ENCODE measurements at places on chromosomes 1 and 21.

- DNase-seq, result no peak
Observed at GRCh38 chr21:45971616-45972352, 9.8 kb upstream of the COL6A1 start.

DNA sequence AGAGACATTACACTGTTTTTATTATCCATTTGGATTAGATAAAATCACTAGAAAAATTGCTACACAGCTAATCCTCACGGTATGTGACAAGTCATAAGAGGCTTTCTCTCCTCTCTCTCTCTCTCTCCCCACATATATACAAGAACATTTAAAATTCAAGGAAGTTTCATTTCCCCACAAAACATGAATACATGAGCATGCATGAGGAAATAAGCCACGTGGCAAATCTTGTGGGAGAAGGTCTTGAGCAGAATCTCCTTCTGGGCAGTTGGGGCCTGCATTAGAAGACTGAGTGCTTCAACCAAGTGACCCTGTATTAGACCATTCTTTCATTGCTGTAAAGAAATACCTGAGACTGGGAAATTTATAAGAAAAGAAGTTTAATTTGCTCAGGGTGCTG, 1313.1 kb downstream of the MRPL39 start:
- DNase-seq, result no peak

- DNase-seq, result no peak
Observed at GRCh38 chr1:84847253-84848250, 45.5 kb downstream of the LPAR3 start.

- DNase-seq, result no peak
Observed at GRCh38 chr1:214326406-214326805, 45.4 kb downstream of the SMYD2 start.

GRCh38 chr1:29756901-29757725, 520.8 kb downstream of the PTPRU start:
- DNase-seq, result no peak

DNA sequence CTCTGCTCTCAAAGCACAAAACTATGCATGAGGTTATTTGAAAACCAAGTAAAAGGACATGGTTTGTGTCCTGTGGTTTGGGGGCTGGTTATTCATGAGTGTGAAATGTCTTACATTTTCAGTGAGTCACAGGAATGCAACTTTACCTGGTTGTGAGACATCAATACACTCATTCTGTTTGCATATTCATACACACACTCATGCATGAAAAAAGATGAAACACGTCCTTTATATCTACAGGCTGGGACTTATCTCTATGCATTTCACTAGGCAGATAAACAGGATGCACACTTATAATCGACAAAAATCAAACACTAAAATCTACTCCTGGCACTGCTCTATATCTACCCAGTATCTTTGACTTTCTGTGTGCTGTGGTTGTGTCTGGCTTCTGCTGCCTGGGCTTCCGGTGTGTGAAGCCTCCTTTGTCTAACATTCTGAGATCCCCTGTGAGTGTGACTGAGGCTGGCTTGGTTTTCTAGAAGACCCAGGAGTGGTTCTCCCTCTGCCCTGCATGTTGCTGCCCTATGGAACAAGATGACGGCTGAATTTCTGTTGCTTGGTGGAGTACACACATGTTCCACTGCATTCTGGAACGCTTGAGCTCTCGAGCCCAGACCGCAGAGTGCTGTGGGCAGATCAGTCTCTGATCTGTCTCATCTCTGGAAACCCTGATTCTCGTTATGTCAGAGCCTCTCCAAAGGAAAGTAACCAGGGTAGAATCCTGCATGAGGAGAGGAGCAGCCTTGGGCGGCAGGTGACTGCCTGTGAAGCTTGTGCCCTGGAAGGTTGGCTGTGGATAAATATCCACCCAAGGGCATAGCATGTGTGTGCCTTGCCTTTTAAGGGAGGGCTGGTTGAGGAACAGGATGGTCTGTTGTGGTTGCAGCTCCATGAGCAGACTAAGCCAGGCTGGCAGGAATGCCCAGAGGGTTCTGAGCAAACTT, 19.7 kb upstream of the FASLG start:
- DNase-seq, result peak; percentile 35

DNA sequence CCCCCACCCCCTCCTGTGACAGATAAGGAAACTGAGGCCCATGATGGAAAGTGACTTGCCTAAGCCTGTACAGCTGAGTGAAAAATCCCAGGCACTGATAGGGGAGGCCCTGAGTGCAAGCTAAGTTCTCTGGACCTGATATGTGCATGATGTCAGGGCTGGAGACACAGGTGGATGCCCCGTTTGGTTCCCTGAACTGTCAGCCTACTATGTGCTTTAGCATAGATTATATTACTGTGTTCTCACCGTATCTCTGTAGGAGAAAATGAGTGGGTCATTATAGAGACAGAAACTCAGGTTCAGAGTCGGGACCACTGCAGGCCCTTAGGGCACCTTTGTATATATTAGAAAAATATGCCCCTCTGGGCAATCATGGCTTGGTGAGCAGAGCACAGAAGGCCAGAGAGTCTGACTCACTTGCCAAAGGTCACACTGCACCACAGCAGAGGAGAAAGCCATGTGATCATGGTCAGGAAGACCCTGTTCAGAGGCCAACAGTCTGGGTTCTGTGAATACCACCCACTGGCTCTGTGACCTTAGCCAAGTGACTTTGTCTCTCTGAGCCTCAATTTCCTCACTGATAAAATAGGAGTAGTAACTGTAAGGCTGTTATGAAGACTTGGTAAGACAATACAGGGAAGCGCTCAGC, 145.8 kb upstream of the WNT4 start:
- DNase-seq, result no peak

GRCh38 chr1:70517444-70517843, 106.4 kb downstream of the CTH start:
- no peak for DNase-seq

DNA sequence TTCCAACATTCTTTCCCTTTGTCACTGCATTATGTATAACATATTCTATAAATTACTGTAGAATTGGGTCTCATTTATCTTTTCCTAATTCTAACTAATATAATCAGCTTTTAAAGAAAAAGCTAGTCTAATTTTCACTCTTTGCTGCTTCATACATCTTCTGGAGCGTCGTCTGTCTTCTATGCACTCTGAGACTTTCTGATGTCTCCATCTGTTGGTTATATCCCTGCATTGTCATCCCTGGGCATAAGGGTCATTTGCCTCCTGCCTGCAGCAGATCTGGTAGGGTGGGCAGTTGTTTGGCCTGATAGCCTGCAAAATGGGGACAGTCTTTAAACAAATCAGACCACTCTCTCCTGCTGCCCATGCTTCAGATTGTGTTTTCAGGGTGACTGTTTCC, 40.8 kb upstream of the DYNLT5 start:
- no peak for DNase-seq

All from T-helper 9 cell (primary cell).